ENCODE measurements at places on chromosomes 1 and 21.

DNA sequence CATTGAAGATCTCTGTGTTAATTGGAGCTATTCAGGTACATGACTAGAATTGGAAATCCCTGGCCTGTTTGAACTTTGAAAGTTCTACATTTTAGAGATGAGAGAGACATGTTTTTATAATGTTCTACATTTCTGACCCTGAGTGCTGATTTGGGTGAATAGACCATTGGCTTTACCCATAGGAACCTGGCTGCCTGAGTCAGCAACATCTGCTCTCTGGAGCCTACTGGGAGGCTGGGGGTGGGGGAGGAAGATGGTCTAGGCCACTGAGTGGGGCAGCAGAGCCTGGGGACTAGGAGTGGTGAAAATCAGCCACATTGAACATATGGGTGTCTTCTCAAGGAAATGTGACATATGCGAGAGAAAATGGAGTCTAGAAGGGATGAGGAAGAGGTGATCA is 1.4 kb upstream of the VANGL1 start:
- DNase-seq = no peak

- DNase-seq = no peak
Measured at GRCh38 chr21:27581168-27581567, 614.3 kb upstream of the ADAMTS5 start.

DNA sequence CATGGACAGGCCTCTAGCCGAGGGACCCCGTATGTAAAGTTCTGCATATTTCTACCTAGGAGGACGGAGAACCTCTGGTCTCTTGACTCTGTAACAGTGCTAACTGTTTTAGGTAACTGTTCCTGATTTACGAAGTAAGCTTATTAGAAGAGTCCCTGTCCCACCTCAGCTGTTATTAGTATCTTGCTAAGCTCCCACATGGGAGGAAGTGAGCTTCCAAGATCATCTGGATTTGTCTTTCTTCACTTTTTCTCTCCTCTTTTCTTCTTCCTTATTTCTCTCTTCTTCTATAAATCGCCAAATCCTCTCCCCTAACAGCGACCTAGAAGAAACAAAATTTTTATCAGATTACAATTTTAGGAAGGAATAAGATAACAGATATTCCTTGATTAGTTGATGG is 4.4 kb downstream of the CD53 start:
- no peak for DNase-seq

DNA sequence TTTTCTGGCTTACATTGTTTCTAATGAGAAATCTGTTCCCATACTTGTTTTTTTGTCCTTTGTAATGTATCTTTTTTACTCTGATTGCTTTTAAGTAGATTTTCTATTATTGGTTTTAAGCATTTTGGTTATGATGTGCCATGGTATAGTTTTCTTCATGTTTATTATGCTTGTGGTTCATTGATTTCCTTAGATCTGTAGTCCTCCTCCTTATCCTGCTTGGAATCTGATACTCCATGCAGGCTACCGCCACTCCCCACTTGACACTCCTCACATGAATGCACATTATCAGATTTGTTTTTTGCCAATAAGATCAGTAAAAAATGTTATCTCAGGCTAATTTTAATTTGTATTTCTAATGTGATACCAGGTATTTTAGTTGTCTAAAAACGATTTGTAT is 20.8 kb downstream of the UROD start:
- DNase-seq = no peak

GRCh38 chr1:88104886-88105285 is 579.2 kb upstream of the PKN2 start:
- DNase-seq = no peak
